ENCODE measurements at places on chromosomes 12 and 14.

- no peak for DNase-seq
These were observed 21.1 kb downstream of the NUMB start for GRCh38 chr14:73437206-73437605.

DNA sequence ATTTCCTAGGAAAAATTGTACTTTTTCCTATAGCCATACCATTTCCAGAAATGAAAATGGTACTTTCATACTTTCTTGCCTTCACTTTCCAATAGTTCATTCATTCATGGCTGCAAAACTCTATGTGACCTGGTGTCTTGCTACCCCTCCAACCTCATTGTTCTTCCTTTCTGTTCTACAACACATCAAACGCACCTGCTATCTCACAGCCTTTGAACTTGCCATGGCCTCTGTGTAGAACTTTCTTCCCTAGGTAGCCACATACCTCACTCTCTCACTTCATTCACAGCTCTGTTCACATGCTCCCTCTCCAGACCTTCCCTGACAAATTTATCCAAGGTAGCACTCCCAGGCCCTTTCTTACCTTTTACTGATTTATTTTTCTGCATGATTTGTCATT lies 149.2 kb downstream of the DUSP6 start:
- DNase-seq: no peak

- no peak for DNase-seq
These were observed 378.5 kb upstream of the LMO3 start for GRCh38 chr12:16984484-16984883.

DNA sequence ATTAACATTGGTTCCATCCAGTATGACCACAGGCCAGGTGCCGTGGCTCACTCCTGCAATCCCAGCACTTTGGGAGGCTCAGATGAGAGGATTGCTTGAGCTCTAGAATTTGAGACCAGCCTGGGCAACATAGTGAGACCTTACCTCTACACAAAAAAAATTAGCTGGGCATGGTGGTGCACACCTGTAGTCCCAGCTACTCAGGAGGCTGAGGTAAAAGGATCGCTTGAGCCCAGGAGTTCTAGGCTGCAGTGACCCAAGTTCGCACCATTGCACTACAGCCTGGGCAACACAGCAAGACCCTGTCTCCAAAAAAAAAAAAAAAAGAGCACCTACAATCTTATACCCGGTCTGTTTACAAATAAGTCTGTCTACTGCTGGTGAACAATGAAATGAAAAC lies 9.9 kb downstream of the LTA4H start:
- DNase-seq: no peak

DNA sequence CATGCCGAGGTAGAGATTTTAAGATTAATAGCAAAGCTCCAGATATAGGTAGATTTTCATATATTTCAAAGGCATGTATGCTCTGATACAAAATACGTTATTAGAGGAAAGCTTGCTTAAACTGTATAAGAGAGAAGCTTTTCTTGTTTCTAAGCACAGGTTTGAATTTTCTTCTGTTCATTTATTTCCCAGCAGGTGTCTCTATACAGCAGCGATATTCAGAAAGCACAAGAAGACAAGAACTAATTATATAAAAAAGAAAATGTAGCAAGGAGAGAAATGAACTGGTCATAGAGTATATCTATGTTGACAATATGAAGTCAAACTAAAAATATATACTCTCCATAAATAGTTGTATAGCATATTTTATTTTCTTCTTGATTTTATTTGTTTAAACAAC lies 307.4 kb upstream of the NOVA1 start:
- no peak for DNase-seq

DNA sequence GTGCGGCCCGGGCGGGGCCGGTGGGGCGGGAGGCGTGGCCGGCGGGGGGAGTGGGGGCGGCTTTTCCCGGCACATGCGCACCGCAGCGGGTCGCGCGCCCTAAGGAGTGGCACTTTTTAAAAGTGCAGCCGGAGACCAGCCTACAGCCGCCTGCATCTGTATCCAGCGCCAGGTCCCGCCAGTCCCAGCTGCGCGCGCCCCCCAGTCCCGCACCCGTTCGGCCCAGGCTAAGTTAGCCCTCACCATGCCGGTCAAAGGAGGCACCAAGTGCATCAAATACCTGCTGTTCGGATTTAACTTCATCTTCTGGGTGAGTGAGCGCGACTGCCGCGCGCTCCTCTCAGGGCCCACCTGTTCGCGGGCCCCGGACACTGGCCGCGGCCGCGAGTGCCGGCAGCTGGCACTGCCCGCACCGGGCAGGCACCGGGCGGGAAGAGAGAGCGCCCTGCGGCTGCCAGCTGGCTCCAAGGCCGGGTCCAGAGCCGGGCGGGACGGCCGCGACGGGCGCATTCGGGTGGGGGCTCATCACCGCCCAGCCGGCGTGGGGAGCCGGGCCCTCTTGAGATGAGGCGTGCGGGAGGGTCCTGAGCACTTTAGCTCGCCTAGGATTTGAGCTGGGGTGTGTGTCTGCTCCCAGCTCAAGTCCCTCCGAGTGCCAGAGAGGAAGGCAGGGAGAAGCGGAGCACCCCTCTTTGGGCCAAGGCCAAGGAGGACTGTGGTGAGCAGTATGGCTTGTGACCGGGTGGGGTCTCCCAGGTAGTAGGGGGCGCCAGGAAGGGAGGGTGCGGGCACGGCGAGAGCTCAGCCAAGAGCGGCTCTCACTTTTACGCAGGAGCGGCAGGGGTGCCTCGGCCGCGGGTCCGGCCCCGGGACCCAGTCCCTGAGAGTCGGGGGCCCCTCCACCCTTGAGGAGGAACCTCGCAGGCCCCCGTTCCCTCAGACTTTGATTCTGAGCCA lies at the start of gene CD9:
TSS of gene CD9 (plus strand) at position 145 of the 957 bp plus-strand sequence. CDS start at position 245, 100 bp downstream.
- peak; percentile 36 for DNase-seq
